Left renal cortex interstitium (tissue), 4 donors: ENCODE measurements at places on chromosomes 6 and 20. TPM values are rescaled to one million over a fixed set of nuclear protein-coding genes. Genes with fewer than 3 reads are reported as not detected.

The COL10A1 gene
- polyA plus RNA-seq, result 0.38 TPM

The TBX18 gene
- 7.6 TPM for polyA plus RNA-seq

The SLC44A4 gene
- polyA plus RNA-seq, result 57.4 TPM

The KCNG1 gene
- polyA plus RNA-seq, result 5.5 TPM

GRCh38 chr6:63676412-63677114 is 41.0 kb downstream of the PHF3 start:
- DNase-seq, result no peak

DNA sequence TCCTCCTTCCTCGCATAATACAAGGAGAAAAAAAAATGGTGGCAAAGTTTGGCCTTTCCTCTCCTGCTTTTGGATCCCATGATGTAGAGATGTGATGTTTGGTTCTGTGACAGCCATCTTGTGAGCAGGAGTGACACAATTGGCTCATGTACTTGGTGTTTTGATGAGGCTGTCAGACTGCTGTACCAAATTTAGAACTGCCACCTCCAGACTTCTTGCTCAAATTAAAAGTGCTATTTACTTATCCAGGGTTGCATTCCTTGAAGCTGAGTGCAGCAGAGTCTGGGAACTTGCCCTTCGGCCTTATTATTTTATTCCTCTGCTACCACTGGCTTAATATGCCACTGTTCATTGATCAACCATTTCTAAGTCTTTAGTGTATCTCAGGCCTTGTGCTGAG is 21.9 kb downstream of the BCAS1 start:
- DNase-seq, result no peak

DNA sequence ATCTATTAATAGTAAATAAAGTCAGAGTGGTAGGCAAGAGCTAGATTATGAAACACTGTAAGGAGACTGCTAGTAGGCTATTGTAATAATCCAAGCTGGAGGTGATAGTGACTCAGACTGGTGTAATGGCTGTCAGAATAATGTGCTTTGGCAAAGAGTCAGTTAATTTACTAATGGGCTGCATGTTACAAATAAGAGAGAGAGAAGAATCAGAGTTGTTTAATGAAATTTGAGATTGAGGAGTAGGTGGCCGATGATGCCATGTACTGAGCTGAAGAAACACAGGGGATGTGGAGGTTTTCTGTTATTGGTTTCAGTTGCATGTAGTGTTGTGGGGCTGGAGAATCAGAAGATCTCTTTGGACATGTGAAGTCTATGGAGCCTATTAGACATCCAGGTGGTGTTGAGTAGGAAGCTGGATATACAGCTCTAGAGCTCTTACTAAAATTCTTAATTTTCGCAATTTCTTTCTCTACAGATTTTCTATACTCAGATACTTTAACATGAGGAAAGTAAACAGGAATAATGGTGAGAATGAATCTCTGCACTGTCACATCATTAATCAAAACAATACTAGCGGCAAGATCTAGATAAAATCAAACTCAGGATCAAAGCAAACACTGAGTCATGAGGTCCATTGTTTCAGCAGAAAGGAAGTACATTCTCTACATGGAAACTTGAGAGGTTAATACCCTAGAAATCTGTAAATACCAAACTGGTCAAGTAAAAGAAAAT is 167.7 kb downstream of the SIM1 start:
- DNase-seq, result no peak

DNA sequence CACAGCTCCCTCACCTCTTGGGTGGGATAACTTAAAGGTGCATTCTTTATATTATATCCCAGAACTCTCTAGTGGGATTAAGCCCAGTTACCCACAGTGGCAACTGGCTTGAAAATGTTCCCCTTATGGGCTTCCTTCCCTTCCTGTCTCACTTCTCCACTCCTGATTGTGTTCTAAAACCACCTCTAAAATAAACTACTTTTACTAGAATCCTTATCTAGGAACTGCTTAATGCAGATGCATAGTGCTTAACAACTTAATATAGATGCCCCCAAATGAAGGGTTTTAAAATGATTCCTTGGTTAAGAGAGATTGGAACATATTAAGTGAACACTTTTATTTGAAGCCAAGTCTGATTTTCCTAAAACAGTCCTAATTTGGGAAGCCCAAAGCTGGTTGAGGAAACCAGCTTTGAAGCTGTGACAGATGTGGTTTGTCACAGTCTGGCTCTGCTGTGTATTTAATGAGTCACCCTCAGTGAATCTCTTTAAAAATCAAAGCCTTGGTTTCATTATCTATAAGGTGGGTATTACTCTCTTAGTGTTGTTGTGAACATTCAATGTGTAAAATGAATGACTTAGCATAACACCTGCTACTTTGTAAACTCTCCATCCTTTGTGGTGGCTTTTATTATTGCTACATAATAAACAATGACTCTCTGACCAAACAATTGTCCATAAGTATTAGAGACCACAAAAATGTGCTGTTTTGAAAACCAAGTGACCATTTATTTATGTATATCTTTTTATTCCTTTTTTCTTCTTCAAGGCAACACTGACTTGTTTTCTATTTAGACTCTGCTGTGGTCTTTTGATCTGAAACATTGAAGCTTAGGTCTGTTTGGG is 24.4 kb downstream of the PLCB1 start:
- DNase-seq, result no peak

DNA sequence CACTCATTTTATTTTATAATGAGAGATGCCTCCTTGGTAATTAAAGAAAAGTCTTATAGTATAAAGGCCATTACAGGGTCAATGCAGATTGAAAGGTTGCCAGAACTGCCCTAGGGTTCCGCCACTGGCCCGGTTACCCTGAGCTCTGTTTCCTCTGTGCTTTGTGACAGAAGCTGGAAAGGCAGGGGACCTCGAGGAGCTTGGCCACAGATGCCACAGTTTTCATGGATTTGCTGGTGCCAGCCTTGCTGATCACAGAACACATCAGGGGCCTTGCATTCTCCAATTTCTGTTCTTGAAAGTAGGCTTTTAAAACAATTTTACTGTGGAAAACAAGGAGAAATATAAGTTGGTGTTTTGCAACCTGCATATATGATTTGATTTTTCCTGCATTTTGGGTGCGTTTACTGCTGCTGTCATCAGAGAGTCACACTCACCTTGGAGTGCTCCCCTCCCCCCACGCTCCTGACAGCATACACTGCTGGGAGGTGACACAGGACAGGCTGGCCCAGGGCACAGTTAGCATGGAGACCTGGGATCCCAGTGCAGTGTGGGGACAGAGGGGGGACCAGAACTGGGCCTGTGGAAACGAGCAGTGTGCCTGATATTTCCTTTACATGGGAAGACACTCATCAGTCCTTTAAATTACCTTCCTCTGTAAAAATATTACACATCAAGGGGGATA is 142.8 kb downstream of the CFAP61 start:
- no peak for DNase-seq

- no peak for DNase-seq
These were observed 539 bp upstream of the BHLHE23 start for GRCh38 chr20:63007360-63007645.

GRCh38 chr6:130851026-130851425 is 23.8 kb downstream of the SMLR1 start:
- no peak for DNase-seq

DNA sequence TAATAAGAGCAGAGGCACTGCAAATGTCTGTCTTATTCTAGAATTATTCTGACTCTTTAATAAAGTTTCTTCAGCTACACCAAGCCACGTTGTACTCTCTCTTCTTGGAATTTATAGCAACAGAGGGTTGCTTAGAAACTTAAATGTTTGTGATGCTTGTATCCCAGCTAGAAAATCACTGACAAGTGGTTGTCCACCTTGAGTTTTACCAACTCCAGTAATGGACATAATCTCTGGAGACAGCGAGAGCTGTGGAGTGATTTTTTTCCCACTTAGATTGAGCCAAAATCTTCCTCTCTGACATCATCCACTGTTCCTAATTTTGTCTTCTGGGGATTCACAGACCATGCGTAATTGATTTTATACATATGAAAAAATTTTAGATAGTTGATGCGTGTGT is 8.0 kb downstream of the ECT2L start:
- DNase-seq, result no peak

The SLC35F1 gene
- polyA plus RNA-seq, result 3.3 TPM

DNA sequence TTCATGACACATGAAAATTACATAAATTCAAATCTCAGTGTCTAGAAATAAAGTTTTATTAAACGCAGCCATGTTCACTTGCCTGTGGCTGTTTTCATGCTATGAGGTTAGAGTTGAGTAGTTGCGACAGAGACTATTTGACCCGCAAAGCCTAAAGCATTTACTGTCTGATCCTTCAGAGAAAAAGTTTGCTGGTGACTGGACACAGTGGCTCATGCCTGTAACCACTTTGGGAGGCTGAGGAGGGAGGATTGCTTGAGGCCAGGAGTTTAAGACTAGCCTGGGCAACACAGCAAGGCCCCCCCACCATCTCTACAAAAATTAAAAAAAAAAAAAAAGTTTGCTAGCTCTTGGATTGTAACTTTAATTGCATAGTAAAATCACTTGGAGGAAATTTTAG is 9.2 kb downstream of the SMIM28 start:
- no peak for DNase-seq

GRCh38 chr6:139327038-139327437 is 35.2 kb upstream of the TXLNB start:
- DNase-seq, result no peak

The C6orf163 gene
- polyA plus RNA-seq, result 2.2 TPM

DNA sequence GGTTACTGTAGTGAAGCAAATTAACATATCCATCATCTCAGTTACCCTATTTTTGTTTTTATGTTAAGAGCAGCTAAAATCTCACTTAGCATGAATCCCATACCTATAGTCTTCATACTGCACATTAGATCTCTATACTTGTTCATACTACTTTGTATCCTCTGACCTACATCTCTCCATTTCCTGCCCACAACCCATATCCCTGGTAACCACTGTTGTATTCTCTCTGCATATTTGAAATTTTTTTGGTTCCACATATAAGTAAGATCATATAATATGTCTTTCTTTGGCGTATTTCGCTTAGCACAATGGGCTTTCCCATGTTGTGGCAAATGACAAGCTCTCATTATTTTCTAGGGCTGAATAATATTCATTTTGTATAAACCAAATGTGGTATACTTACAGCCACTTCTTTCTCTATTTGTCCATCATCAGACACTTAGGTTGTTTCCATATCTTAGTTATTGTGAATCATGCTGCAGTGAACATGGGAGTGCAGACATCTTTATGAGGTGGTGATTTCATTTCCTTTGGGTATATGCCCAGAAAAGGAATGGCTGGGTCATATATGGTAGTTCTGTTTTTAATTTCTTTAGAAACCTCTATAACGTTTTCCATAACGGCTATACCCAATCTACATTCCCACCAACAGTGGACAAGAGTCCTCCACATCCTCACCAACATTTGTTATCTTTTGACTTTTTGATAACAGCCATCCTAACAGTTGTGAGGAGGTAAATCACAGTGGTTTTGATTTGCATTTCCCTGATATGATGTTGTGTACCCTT is 39.8 kb downstream of the BACH2 start:
- no peak for DNase-seq

- DNase-seq, result no peak
These were observed 42.9 kb upstream of the SPACA1 start for GRCh38 chr6:88004707-88005106.

- no peak for DNase-seq
These were observed 598.4 kb downstream of the CBLN4 start for GRCh38 chr20:55406891-55407290.

DNA sequence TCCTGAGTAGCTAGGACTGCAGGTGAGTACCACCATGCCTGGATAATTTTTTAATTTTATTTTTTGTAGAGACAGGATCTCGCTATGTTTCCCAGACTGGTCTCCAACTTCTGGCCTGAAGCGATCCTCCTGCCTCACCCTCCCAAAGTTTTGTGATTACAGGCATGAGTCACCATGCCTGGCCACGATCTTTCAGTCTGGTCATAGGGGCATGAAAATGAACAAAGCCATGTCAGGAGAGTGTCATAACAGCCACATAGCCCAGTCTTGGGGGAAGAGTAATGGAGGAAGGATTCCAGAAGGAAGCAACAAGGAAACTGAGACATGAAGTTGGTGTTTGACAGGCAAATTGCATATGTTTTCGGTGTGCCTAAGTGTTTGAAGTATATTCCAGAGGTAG is 17.0 kb upstream of the SNX3 start:
- no peak for DNase-seq

DNA sequence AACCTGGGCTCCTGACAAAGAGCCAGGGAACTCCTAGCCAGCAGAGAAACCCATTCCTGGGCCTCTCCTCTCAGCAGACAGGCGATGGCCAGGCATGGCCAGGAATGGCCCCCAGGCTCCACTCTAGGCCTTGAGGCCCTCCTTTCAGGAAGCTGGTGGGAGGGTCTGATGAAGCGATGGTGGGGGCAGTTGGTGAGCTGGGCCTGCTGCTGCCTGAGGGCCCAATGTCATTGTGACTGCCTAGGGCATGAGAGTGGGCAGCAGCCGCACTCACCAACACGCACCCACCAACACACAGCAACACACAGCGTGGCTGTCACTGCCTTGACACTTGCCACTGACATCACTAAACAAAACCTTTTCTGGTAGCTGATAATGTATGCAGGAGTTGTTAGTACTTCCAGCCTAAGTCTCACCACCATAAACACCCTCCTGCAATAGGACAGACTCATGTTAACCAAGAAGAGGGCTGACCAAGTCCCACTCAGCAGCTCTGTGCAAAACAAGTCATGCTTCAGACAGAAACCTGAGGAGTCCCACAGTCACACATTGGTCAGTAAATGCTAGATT is 69.3 kb downstream of the ABHD12 start:
- no peak for DNase-seq

GRCh38 chr6:107185391-107185970 is 70.2 kb upstream of the BEND3 start:
- DNase-seq, result no peak

DNA sequence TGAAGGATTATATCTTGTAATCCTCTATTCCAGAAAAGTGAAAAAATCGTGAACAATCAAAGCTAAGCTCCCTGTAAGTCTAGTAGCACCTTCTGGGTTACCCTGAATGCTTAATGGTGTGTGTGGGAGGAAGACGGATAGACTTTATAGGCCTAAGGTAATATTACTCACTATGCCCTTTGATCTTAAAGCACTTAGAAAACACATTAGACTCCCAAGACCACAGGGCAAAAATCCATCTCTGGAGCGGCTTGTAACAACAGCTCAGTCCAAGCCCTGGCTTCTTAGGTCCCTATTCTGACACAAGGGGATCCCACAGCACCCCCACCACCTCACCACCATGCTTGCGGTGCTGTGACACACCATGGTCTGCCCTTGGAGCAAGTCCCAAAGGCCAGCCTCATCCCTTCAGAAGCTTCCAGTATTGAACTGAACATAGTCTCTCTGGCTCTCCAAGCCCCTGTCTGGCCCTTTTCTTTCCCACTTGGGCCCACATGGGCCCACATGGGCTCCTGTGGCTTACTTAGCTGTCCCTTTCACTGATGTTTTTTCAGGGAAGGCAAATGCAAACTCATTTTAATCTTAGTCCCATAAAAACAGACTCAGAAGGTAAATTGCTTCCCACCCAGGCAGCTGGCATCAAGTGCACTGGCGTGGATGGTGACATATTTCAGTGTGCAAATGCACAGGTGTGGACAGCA is 28.3 kb downstream of the C6orf132 start:
- no peak for DNase-seq

- DNase-seq, result no peak
These were observed 394.8 kb downstream of the DHX35 start for GRCh38 chr20:39356908-39357307.
